ENCODE measurements at places on chromosomes 2 and 18. TPM values are rescaled to one million over a fixed set of nuclear protein-coding genes. Genes with fewer than 3 reads are reported as not detected.

Gene ST8SIA3
- not detected for total RNA-seq

Gene CKAP2L
- total RNA-seq: 21.6 TPM

Gene TBR1
- total RNA-seq: 0.26 TPM

Gene M1AP
- total RNA-seq: not detected

Gene PLCL1
- 0.12 TPM for total RNA-seq

Gene OR6B2
- not detected for total RNA-seq

Gene BBS5
- total RNA-seq: 9.0 TPM

Gene ATP8B1
- 1.4 TPM for total RNA-seq

Gene DYNC2LI1
- total RNA-seq: 13.0 TPM

Gene ICOS
- total RNA-seq: not detected

Gene FAM136A
- 43.8 TPM for total RNA-seq

Measured in MCF 10A (cell line).